ENCODE measurements at places on chromosomes 3 and 15. TPM values are rescaled to one million over a fixed set of nuclear protein-coding genes. Genes with fewer than 3 reads are reported as not detected.

Gene TUSC7
- not detected for total RNA-seq

GRCh38 chr3:78483090-78483489, 1284.7 kb downstream of the ROBO1 start:
- no peak overlapping the region for H3K27ac ChIP-seq
- H3K4me3 ChIP-seq: no peak overlapping the region
- H3K4me1 ChIP-seq: no peaks in the 10 kb centered on the region

Gene HDGFL3
- total RNA-seq: 61.9 TPM

GRCh38 chr15:95990833-95991232, 339.7 kb upstream of the NR2F2 start:
- H3K36me3 ChIP-seq: no peaks in the 10 kb centered on the region
- peaks cover 2% of the 10 kb centered on the region for H3K27me3 ChIP-seq
- no peak overlapping the region for H3K4me3 ChIP-seq
- H3K4me1 ChIP-seq: no peaks in the 10 kb centered on the region

Gene PP2D1
- not detected for total RNA-seq

- DNase-seq: no peak
- no peak overlapping the region for H3K27ac ChIP-seq
- H3K4me1 ChIP-seq: no peaks in the 10 kb centered on the region
- H3K4me3 ChIP-seq: no peak overlapping the region
- no peaks in the 10 kb centered on the region for H3K36me3 ChIP-seq
These were observed 89.7 kb downstream of the TP63 start for GRCh38 chr3:189720736-189721417.

DNA sequence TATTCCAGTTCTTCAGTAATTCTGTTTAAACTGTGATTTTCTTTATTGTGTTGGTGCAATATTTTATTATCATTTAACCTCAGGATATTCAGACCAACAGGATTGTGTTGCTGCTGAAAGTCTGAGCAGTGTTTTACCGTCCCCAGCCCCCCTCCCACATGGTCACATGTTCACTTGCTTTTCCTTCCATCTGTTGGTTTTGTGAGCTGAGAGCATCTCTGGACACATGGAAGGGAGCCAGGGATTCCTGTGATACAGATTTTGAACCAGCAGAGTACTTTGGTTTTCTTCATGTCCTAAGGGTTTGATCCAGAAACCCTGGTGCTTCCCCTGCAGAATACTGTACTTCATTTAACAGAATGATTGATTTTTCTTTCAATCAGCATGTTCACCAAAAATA, 11.9 kb downstream of the ARRDC4 start:
- H3K4me1 ChIP-seq: peaks cover 73% of the 10 kb centered on the region
- H3K27me3 ChIP-seq: no peaks in the 10 kb centered on the region
- DNase-seq: no peak
- no peak overlapping the region for H3K4me3 ChIP-seq
- peaks cover 49% of the 10 kb centered on the region for H3K36me3 ChIP-seq

Gene BMF
- 0.97 TPM for total RNA-seq

GRCh38 chr3:50237754-50238548, 1.9 kb downstream of the GNAI2 start:
- peaks cover 12% of the 10 kb centered on the region for H3K36me3 ChIP-seq
- peak overlapping the region; percentile 92 for H3K27ac ChIP-seq
- peak overlapping the region; percentile 96 for H3K4me3 ChIP-seq
- peaks cover 2% of the 10 kb centered on the region for H3K27me3 ChIP-seq

DNA sequence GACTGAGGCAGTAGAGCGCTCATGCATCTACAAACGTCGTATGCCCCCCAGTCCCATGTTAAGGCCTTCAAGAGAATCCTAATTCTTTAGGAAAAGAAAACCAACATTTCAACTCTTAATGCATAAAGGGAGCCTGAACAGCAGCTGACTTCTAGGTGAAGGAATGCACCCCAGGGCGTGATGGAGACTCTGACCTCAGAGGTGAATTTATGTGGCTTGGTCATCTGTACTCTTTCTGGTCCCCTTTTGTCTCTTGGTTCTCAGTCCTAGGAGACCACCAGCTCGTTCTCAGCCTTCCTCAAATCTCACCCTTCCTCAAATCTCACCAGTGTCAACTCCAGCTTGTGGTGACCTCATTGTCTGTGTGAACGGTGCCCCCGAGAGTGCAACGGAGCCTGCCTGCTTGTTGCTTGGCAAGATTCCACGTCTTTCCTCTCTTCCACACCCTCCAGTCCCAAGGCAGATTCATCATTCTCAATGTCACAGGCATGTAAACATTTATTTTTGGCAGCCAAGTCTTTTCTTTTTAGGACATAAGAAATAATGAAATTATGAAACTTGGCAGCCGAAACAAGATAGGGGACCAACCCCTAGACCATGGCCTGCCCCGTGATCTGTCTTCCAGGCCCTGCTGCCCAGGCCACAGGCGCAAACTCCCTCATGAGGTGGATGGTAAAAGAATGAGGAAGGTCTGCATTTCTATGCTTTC, 166.2 kb downstream of the ADAMTS17 start:
- H3K4me1 ChIP-seq: no peaks in the 10 kb centered on the region
- H3K27me3 ChIP-seq: no peaks in the 10 kb centered on the region
- H3K36me3 ChIP-seq: no peaks in the 10 kb centered on the region
- no peak overlapping the region for H3K4me3 ChIP-seq
- no peak overlapping the region for H3K27ac ChIP-seq

GRCh38 chr15:74303741-74304309, 63.6 kb downstream of the CYP11A1 start:
- no peaks in the 10 kb centered on the region for H3K4me1 ChIP-seq
- H3K27me3 ChIP-seq: peaks cover 62% of the 10 kb centered on the region
- H3K27ac ChIP-seq: no peak overlapping the region
- no peak overlapping the region for H3K4me3 ChIP-seq
- DNase-seq: no peak

- no peaks in the 10 kb centered on the region for H3K4me1 ChIP-seq
- peak; percentile 7 for DNase-seq
- no peaks in the 10 kb centered on the region for H3K36me3 ChIP-seq
- no peak overlapping the region for H3K4me3 ChIP-seq
- no peaks in the 10 kb centered on the region for H3K27me3 ChIP-seq
These were observed 28.7 kb downstream of the DLEC1 start for GRCh38 chr3:38067508-38068233.

GRCh38 chr3:178699810-178700209, 163.6 kb downstream of the KCNMB2 start:
- H3K4me1 ChIP-seq: no peaks in the 10 kb centered on the region
- DNase-seq: no peak
- H3K36me3 ChIP-seq: no peaks in the 10 kb centered on the region
- H3K27me3 ChIP-seq: no peaks in the 10 kb centered on the region
- H3K4me3 ChIP-seq: no peak overlapping the region

GRCh38 chr3:63561879-63562278, 90.6 kb upstream of the SNTN start:
- H3K36me3 ChIP-seq: no peaks in the 10 kb centered on the region
- H3K4me3 ChIP-seq: no peak overlapping the region
- no peaks in the 10 kb centered on the region for H3K4me1 ChIP-seq
- no peak for DNase-seq

Gene LRTM1
- total RNA-seq: not detected

DNA sequence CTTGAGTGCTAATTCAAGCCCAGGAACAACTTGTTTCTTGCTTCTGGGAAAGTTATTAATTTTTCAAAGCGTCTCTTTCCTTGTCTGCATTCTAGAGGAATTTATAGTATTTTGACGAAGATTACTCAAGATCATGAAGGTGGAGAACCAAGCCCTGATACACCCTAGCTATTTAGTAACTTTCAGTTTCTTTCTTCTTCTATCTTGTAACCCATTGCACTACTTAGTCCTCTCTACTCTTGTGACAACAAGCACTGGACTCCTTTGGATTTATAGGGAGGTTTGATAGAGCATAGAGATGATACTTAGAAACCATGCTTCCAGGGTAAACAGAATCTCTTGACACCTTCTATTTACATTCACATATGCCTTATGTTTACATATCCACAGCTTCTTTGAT, 203.3 kb upstream of the GRM7 start:
- H3K27me3 ChIP-seq: no peaks in the 10 kb centered on the region
- no peak overlapping the region for H3K27ac ChIP-seq
- no peak overlapping the region for H3K4me3 ChIP-seq
- peaks cover 11% of the 10 kb centered on the region for H3K36me3 ChIP-seq
- H3K4me1 ChIP-seq: no peaks in the 10 kb centered on the region
- no peak for DNase-seq

DNA sequence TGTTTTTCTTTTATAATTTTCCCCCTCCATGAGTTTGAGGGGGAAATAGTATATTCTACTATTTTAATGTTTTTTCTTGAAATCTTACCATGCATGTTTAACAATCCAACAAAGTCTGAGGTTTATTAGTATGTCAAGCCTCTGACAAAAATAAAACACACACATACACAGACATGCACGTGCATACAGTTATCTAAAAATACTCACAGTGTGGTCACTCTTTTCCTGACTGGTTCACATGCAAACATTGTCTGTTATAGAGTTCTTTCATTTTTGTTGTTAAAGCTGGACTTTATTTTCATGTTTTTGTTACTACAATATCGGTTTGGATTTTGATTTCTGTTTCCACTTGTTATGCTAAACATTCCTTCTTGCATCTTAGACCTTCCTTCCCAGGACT, 236.6 kb downstream of the MFSD1 start:
- H3K36me3 ChIP-seq: no peaks in the 10 kb centered on the region
- no peak overlapping the region for H3K4me3 ChIP-seq
- no peaks in the 10 kb centered on the region for H3K27me3 ChIP-seq

Gene ZNF860
- 0.24 TPM for total RNA-seq

Gene ITPKA
- 3.0 TPM for total RNA-seq

DNA sequence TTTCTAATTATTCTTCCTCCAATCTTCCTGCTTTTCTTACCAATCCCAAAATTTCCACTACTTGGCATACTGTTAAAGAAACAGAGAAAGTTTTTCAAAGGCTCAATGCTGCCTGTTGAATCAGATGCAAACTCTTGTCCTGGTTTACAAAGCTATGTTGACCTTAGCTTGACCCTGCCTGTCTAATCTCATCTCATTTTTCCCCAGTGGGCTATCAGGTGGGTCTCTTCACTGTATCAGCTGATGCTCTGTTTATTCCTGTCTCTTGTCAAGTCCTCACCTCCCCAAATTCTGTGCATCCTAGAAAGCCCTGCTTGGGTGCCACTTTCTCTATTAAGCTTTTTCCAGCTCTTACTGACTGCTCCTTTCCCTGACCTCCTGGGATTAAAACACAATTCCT, 18.2 kb downstream of the NFKBIZ start:
- no peak for DNase-seq
- H3K27me3 ChIP-seq: peaks cover 19% of the 10 kb centered on the region
- peak overlapping the region; percentile 12 for H3K27ac ChIP-seq
- peaks cover 82% of the 10 kb centered on the region for H3K4me1 ChIP-seq
- no peaks in the 10 kb centered on the region for H3K36me3 ChIP-seq

Gene TAGLN3
- total RNA-seq: not detected

Gene ULK4
- total RNA-seq: 7.8 TPM

DNA sequence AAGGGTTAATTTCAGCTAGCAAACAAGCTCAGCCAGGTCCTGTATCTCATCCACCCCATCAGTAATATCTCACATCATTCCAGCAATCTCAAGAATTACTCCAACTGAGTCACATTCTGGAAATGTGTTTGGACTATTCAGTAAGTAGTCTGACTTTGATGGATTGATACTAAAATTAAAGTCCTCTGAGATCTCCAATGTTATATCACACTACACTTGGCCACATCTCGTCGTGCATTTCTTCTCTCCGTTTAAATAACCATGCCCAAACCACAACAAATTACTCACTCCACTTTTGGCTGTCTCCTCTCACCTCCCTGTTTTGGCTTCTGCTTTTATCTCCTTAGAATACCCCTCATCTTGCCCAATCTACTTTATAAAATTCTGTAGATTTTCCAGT, 292.2 kb downstream of the PYDC2 start:
- no peak overlapping the region for H3K27ac ChIP-seq
- H3K36me3 ChIP-seq: no peaks in the 10 kb centered on the region
- no peak for DNase-seq
- peaks cover 7% of the 10 kb centered on the region for H3K4me1 ChIP-seq

GRCh38 chr3:149673393-149673792, 15.6 kb upstream of the WWTR1 start:
- H3K36me3 ChIP-seq: no peaks in the 10 kb centered on the region
- DNase-seq: peak; percentile 45
- H3K4me1 ChIP-seq: peaks cover 28% of the 10 kb centered on the region
- no peak overlapping the region for H3K4me3 ChIP-seq
- peak overlapping the region; percentile 67 for H3K27ac ChIP-seq

DNA sequence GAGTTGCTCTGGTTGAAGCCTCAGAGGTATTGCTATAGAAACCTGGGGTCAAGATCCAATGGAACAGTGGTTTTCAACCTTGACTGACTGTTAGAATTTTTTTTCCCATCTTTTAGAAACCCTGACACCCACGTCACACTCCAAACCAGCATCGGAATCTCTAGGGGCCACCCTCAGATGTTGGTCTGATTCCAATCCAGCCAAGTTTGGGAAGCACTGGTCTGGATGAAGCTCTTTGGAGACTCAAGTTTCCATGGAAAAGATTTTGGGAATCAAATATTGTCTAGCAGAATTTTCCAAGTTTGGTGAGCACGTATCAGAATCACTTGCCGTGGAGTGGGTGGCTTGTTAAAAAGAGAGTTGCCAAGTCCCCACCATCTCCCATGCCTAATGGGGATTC, 103.8 kb downstream of the THSD4 start:
- no peak for DNase-seq
- no peak overlapping the region for H3K27ac ChIP-seq
- peaks cover 38% of the 10 kb centered on the region for H3K36me3 ChIP-seq
- H3K4me1 ChIP-seq: peaks cover 19% of the 10 kb centered on the region
- no peak overlapping the region for H3K4me3 ChIP-seq

- H3K4me3 ChIP-seq: no peak overlapping the region
- peaks cover 22% of the 10 kb centered on the region for H3K27me3 ChIP-seq
- no peak overlapping the region for H3K27ac ChIP-seq
- no peaks in the 10 kb centered on the region for H3K36me3 ChIP-seq
- DNase-seq: no peak
These were observed 51.7 kb downstream of the PCSK6 start for GRCh38 chr15:101437618-101438481.

DNA sequence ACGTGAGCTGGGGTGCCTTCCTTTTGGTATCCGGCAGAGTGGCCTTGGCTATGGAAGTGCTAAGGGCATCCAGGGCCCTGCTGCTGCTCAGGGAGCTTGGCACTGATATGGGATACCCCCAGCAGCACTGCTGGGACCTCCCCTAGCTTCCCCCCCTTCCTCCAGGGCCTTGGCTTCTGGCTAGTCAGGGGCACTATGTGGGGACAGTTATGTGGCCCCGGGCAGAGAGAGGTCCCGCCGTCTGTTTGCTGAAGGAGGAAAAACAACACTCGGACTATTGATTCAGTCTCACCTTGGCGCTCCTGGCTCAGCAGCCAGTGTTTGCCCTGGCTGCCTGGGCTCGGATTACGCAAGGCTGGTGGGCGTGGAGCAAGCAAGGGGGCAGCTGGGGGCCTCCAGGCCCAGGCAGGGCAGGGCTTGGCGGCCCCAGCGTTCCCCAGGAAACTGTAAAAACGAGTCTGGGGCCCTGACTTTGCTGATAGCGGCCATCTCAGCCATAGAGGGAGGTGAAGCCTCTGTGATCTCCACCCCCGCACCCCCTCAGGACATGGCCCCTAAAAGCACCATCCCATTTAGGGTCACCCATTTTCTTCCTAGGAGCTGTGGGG, 5.7 kb downstream of the FURIN start:
- no peak overlapping the region for H3K4me3 ChIP-seq
- peaks cover 32% of the 10 kb centered on the region for H3K4me1 ChIP-seq
- H3K27ac ChIP-seq: no peak overlapping the region
- H3K27me3 ChIP-seq: peaks cover 1% of the 10 kb centered on the region
- no peak for DNase-seq

Measured in HFFc6 (cell line).